ENCODE measurements at places on chromosomes 11 and 22.

DNA sequence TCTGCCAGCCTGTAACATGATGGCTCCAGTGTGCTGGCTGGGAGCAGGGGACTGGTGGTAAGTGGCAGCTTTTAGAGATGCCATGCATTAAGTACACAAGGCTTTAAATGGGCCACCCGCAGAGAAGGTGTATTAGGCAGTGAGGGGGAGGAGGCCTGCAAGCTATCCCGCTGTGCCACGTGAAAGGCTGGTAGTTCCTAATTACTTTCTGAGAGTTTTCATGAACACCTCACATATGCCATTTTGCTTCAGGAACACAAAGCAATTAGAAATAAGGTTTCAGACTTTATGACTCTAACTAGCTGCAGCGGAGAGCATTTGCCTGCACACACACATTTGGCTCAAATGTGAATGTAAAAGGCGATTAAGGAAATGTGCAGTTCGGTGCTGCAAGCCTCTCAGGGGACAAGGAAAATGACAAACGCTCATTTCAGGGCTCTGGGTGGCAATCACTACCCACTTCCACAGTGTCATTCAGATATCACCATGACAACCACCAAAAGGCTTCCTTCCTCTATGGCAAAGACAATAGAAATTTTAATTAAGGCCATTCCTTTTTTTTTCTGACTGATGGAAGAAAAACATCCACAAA is 116.6 kb downstream of the PLEKHA7 start:
- peak; percentile 75 for DNase-seq

GRCh38 chr22:34475886-34476285 is 555.6 kb upstream of the LARGE1 start:
- DNase-seq = no peak

DNA sequence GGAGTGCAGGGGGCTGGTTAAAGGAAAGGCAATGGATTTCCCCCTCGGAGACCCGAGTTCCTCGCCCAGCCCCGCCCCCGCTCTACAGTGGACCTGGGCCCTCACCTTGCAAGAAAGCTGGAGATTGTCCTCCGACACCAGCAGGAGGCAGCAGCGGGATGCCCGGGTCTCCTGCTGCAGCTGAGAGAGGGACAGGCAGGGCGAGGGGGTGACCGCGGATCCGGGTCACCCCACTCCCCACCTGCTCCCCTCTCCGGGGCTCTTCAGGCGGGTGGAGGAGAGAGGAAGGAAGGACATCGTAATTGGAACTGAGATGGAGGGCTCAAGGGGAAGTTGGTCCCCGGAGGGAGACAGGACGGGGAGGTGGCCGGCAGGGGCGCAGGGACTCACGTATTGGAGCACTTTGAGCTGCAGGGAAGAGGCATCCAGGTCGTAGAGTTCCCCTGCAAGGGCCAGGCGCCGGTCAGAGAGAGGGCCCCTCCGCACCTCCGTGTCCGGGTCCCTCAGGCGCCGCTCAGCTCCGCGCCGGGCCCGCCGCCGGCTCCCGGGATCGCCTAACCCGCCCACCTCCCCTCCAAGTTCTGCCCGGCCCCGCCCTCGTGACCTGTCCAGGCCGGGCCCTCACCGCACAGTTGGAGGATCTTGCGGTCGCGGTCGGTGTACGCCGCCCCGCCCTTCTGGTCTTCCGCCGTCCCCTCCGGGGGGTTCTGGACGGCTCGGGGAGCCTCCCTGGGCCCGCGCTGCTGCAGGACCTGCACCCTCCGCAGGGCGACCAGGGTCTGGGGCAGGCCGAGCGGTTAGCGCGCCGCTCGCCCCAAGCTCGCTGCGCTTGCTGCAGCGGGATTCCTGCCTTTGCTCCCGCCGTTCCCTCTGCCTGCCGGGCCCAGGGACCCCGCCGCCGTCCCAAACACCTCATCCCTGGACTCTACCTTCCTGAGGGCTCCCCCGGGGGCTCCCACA is 84.1 kb downstream of the PDE2A start:
- peak; percentile 45 for DNase-seq

DNA sequence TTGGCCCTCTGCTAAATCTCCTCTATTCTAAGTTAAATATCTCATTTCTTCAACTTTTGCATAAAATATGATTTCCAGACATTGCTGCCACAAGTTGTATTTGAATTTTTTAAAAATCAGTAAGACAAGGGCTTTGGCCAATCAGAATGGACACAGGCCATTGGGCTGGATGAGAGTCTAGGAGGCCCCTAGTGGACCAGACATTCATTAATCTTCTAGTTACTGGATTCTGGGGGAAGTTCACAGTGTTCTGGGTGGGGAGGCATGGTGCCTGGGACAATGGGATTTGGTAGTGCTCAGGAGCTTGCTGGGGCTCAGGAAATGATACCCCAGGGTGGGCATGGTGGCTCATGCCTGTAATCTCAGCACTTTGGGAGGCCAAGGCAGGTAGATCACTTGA is 12.4 kb upstream of the SORL1 start:
- no peak for DNase-seq

GRCh38 chr11:94423507-94423906 is 22.3 kb upstream of the GPR83 start:
- DNase-seq = no peak
